ENCODE measurements at places on chromosomes 6 and 20.

- no peak for DNase-seq
These were observed 45.6 kb downstream of the NFATC2 start for GRCh38 chr20:51496964-51497363.

- DNase-seq: no peak
These were observed 8.8 kb upstream of the TRIM31 start for GRCh38 chr6:30121446-30122366.

- DNase-seq: no peak
These were observed 53.9 kb downstream of the KIZ start for GRCh38 chr20:21179757-21180156.

- DNase-seq: no peak
These were observed 1.3 kb downstream of the CUL7 start for GRCh38 chr6:43052225-43052841.

DNA sequence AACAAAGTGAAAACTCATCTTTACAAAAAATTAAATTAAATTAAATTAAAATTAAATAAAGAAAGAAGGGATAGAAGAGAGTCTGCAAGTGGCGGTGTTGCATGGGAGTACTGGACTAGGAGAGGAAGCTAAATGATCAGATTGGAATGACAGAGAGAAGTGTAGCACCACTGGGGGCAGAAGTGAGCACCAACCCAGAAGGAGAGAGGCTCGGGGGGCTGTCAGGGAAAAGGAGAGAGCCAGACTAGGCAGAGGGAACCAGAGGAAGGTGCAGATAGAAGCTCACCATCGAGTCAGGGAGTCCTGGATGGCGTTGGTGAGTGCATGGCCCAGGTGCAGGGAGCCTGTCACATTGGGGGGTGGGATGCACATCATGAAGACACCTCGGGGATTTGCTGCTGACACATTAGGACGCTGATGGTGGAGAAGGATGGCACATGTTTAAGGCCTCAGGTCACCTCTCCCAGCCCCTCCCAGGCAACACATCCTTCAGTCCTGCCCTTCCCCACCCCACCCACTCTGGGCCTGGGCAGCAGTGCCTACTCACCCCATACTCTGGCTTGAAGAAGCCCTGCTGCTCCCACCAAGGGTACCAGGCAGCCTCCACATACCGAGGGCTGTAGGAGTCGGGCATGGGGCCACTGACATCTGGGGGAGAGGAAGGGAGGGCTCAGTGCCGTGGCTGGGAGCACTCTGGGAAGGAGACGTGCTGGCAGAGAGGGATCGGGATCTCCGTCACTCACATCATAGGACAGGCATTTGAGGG lies 4.0 kb downstream of the VARS1 start:
- no peak for DNase-seq

GRCh38 chr6:128487746-128488145 lies 32.7 kb downstream of the PTPRK start:
- DNase-seq: no peak

DNA sequence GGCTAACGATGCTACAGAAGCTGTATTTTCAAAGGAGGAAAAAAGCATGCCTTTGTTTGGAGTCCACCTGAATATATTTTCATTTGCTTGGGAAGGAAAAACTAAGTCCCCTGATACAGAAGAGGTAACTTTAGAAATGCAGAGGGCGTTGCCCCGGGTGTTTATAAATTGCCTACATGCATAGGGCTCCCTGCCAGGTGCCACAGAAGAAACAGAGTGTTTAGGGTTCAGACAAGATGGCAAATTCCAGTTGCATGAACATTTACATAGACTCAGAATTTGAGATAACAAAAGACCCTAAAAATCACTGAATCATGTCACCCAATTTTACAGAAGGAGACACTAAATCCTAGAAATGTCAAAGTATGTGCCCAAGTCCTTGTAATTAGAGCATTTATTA lies 19.9 kb downstream of the RIN2 start:
- DNase-seq: no peak

GRCh38 chr20:45919542-45920399 lies 7.8 kb upstream of the PLTP start:
- DNase-seq: no peak

DNA sequence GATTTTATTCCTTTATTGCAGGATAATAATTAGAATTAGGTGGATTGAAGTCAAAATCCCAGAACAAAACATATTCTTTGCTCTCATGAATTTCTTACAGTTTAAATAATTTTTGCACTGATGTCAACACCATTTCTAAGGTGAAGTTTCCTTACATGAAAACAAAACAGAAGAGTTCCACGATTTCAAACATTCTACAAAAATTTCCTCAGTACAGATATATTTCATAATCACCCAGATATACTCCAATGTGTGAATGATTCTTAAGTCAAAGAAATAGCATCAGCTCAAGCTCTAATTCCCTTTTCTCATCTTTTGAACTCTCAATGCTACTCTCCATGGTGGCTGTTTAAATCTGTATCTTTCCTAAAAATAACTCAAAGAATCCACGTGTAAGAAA lies 39.5 kb upstream of the THBS2 start:
- DNase-seq: no peak

DNA sequence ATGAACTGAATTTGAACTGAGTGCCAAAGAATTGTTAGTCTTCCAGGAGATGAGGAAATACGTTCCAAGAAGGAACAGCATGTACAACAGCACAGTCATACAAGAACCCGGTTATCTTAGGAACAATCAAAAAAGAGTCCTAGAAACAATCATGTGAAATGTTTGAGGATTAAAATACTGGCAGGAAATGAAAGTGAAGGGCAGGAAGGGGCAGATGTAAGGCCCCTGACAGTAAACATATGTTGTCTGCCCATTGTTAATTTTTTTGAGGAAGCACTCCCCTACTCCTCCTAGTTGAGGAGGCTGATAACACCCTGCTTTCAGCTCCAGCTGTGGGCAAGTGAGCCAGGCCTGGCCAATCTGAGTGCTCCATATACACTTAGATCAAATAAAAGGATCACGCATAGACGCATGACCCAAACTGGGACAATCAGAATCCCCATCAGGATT lies 220.9 kb downstream of the HACE1 start:
- no peak for DNase-seq

GRCh38 chr20:49624317-49624716 lies 56.4 kb upstream of the PTGIS start:
- DNase-seq: no peak

- no peak for DNase-seq
These were observed 83.4 kb downstream of the NOL4L start for GRCh38 chr20:32501709-32502108.

- DNase-seq: no peak
These were observed 22.1 kb downstream of the CST4 start for GRCh38 chr20:23666698-23667097.

DNA sequence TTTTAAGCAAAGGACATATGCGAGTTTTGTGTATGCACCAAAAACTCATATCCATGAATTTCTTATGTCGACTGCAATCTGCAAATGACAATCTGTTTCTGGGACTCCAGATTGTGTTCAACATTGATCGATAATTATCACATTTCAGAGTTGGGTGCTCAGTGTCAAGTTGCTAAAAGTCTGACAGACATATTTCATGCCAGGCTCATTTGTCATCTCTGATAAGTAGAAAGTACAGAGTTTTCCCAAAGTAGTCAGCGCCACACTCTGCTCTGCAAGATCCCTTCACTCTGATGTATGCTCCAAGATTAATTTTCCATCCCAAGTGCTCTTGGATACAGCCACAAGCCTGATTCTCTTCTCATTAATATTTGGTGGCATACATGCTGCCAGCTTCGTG lies 331.1 kb downstream of the DOK5 start:
- no peak for DNase-seq

DNA sequence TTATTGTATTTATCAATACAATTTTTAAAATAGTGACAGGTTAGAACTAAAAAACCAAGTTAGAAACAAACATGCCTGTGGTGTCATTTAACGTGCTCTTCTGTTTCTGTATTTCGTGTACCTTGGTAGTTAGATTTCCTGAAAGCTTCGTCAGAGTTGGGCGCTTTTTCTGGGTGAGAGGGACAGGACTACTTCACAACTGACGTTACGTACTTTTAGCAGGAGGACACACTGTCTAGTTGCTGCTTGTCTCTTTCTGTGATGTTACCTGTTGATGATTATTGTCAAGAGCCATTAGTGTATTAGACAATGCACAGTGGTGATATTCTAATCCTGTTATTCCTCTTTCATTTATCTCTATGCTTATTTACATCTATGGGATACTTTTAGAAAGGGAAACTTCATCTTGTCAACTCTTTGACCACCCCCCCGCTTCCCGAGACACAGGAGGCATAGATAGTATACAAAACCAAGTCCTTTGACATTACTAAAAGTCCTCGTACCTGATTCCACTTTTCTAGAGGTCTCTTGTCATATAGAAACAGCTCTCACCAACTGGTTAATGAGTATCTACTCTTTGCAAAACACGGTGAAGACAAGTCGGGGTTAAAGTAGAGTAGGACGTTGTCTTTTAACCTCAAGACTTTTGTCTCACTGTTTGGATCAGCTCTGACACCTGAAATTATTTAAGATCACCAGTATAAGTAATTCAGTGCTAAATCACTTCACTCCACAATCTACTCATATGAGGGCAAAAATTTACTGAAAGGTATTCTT lies 96.3 kb downstream of the LYRM2 start:
- no peak for DNase-seq

- no peak for DNase-seq
These were observed 93.2 kb upstream of the ZNF184 start for GRCh38 chr6:27565839-27566779.

GRCh38 chr6:17047889-17048288 lies 54.0 kb upstream of the STMND1 start:
- DNase-seq: no peak

- DNase-seq: no peak
These were observed at the start of gene RIPOR3 for GRCh38 chr20:50690650-50691572. TSS of gene RIPOR3 (minus strand) at chr20:50691542. CDS start at chr20:50691128, 414 bp downstream.

- DNase-seq: no peak
These were observed 586 bp upstream of the HMGA1 start for GRCh38 chr6:34236131-34236442.

DNA sequence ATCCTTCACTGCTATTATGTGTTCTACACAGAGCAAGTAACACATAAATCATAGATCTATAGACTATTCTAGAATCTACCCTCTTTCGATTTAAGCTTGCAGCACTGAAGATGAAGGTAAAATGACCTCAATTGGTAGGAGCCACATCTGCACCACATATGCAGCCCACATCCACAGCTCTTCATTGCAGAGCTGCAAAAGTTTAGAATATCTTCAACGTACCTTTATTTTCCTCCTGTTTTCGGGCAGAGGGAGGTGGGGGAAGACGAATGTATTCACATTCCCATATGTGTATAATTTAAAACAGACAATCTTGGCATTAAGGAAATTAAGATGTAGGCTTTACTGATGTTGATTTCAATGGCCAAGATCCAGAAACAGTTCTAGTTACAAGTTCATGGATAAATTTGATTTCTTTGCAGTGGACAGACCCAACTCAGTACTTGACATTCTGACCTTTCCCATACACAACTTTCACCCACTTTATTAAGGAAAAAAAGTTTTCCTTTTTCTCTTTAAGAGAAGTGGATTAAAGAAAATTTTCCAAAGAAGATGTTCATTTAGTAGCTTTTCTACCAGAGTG lies 14.0 kb downstream of the EPB41L2 start:
- DNase-seq: no peak

DNA sequence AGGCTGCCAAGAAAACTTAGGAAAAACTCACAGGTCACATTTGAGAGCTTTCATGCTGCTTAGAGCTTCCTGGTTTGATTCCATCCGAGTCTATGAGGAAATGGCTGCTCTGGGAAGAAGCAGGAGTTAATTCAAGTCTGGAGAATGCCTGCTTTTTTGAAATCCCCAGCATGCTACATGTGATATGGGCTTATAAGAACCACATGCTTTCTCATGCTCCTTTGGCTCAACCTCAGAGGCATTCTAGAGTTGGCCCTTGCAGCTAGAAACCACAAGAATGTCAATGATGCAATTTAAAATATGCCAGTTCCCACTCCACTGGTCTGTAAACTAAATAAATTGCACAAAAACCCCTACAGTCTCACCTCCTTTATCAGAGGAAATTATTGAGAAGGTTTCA lies 142.9 kb upstream of the OLIG3 start:
- no peak for DNase-seq

- DNase-seq: no peak
These were observed 17.7 kb downstream of the WFDC2 start for GRCh38 chr20:45487231-45487635.

DNA sequence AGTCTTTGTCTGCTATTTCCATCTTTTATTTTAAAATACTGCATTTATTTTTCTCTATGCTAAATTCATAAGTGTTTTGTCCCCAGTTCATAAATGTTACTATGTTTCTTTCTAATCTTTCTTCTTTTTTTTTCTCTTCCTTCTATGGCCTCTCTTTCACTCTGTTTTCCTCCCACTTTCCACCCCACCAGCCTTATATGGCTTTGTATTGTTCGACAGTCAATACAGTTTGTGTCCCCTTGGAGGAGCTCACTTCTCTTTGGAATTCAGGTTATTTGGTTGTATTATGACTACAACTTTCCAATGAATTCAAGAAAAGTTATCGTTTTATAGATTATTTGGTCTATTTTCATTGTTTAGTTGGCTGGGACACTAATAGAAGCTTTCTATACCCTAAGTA lies 393.5 kb downstream of the NKAIN2 start:
- no peak for DNase-seq

- no peak for DNase-seq
These were observed 196.2 kb downstream of the SAMD5 start for GRCh38 chr6:147704691-147705090.

- no peak for DNase-seq
These were observed 122.6 kb upstream of the ID4 start for GRCh38 chr6:19714434-19715166.

GRCh38 chr6:5909721-5910120 lies 97.0 kb downstream of the NRN1 start:
- DNase-seq: no peak

GRCh38 chr6:64415926-64416325 lies 780.3 kb downstream of the PHF3 start:
- DNase-seq: no peak

- DNase-seq: no peak
These were observed 143.0 kb upstream of the AHI1 start for GRCh38 chr6:135640449-135641111.

DNA sequence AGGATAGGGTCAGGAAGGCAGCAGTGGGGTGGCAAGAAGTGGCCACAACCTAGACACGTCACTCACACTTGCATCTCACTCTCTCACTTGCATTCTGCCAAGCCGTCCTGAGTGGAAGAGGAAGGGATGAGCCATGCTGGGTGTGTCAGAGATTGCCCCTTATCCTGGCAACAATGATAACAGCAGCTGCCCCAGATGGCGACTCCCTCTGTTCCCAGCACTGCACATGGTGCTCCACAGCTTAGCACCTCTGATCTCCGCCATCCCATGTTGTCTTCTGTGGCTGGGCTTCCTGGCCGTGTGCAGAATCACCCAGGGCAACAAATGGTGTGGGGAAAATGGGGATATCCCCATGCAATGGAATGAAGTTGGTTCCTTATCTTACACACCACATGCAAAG lies 11.1 kb downstream of the KCNB1 start:
- no peak for DNase-seq

Data from stimulated activated CD8-positive, alpha-beta memory T cell treated with anti-CD3 and anti-CD28 coated beads, Interleukin-15, amount 100 ng/mL, for 4 hours (primary cell).